ENCODE measurements at places on chromosomes 6 and 20.

- DNase-seq = no peak
Observed at GRCh38 chr6:168883410-168884049, 370.1 kb downstream of the THBS2 start.

- DNase-seq = no peak
Observed at GRCh38 chr20:38255393-38255792, 5.1 kb downstream of the KIAA1755 start.

DNA sequence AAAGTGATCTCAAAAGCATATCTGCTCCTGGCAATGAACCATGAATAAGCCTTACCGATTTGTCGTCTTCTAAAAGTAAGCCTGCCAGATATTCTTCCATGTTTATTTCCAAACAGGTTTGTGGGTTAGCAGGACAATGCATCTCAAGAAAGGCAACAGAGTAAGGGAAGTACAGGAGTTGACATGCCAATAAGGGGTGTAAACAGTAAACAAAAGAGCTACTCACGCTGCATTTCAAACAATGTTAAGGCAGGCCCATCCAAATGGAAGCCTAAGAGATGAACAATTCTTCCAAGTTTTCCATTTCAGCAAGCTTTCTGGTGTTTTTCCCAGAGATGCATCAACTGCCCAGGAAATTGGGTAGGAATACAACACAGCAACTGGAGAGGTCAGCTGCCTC, 27.8 kb upstream of the CRIP3 start:
- no peak for DNase-seq

DNA sequence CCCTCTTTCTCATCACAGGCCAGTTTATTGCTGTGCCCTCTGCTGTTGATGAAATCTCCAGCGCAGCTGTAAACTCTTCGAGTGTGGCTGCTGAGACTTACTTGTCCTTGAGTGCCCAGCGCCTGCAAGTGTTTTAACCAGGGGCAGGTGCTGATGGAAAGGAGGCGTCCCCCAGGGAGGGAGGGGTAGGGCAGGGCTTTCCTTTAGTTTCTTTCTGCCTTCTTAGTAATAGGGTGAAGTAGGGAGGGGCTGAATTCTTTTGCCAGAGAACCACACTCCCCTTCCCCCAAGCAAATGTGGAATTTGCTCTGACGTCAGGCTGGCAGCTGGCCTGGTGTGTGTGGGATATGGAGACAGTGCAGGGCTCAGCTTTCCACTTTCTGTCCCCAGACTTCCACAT, 61.2 kb downstream of the IGF2R start:
- no peak for DNase-seq

- DNase-seq = no peak
Observed at GRCh38 chr6:5478380-5478779, 217.1 kb downstream of the FARS2 start.

DNA sequence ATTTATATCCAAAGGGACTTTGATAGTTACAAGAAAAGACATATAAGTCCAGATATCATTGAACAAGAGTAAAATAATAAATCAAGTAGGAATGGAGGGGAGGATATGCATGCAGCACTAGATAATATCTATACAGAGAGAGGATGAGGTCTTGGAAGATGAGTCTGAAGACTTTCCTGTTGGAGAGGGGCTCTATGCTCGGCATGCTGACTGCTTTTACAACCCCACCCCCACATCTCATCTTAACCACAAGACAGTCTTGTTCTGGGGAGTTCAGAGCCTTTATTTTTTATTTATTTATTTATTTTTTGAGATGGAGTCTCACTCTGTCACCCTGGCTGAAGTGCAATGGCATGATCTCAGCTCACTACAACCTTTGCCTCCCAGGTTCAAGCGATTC, 48.4 kb upstream of the IER3 start:
- no peak for DNase-seq

DNA sequence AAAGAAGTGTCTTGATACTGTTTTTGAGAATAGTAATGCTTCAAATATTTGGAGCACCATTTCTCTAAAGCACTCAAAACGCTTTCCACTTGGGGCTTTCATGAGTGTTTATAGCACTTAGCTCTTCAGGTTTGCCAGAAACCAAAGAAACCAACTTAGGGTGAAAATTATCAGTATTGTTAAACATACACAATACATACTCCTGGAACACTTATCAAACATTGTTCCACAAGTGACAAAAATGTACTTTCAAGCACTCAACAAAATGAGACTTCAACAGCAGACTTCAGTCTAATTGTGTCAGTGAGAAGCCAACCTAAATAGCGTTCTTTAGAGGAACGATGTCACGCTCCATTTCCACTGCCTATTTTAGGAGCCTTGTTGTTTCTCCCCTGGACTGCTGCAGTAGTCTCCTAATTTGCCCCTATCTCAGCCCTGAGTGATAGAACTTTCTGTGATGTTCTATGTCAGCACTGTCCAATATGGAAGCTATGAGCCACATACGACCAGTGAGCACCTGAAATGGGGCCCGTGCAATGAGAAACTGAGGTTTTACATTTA, 461.3 kb downstream of the KIF16B start:
- DNase-seq = no peak

GRCh38 chr20:47125508-47125757, 230.8 kb downstream of the EYA2 start:
- no peak for DNase-seq

DNA sequence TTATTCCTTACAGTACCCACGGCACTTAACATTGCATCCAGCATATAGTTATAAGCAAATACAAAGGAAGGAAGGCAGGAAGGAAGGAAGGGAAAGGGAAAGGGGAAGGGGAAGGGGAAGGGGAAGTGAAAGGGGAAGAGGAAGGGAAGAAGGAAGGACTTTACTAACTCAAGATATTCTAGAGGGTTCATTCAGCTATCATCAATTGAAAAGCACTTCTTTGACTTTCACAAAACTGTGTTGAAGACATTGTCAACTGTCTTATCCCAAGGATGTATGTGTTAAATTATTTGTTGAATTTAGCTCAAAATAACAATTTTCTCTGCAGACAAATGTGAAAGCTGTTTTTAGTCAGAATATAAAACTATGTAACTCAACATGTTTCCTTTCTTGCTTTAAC, 87.7 kb downstream of the EPM2A start:
- DNase-seq = no peak

DNA sequence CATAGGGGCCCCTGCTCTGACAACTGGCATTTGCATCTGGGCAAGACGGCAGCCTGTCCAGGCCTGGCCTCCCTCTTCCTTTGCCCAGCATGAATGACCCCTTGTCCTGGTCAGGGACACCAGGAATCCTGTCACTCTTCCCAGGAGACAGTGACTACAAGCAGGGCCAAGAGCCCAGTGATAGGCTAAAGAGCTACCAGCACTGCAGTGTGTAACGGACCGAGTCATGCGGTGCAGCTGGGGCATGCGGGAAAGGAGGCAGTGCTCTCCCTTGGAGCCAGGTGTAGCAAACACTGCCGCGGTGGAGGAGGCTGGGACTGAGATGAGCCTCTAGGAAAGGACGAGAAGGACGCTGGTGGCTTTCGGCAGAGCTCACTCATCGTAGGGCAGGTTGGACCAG, 38.7 kb upstream of the DSP start:
- DNase-seq = no peak

- DNase-seq = no peak
Observed at GRCh38 chr6:160131636-160132296, 10.2 kb downstream of the SLC22A1 start.

- no peak for DNase-seq
Observed at GRCh38 chr20:54340667-54341081, 132.8 kb downstream of the PFDN4 start.

GRCh38 chr6:84026721-84027164, 6.8 kb upstream of the MRAP2 start:
- DNase-seq = no peak

DNA sequence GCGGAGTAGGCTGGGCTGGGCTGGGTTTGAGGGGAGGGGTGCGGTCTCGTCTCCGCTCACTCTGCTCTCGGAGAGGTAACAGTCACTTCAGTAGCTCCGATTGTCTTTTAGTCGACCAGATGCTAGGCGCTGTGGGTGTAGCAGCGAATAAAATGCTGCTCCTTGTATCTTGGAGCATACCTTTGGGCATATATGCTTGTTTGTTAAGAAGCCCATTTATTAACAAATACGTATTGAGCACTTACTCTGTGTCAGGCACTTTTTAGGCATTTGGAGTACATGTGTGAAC, 545 bp downstream of the ACTR5 start:
- peak; percentile 8 for DNase-seq

DNA sequence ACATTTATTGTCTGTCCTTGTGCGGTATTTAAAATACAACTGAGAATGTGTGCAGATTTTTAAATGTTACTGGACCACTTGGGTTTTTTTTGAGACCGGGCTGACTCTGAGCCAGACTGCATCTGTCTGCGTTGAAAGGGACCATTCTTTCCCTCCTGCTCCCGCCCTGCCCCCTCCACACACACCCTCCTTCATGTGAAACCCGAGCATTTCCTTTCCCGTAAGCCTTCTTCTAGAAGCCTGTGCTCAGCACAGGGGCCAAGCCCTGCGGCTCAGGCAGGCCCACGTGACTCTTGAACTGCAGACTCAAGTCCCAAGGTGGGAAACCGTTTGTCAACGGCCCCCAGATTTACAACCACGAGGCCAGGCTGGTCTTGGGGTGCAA, 82.7 kb upstream of the FOXC1 start:
- DNase-seq = no peak

- DNase-seq = no peak
Observed at GRCh38 chr20:37673444-37673843, 20.4 kb upstream of the CTNNBL1 start.

- no peak for DNase-seq
Observed at GRCh38 chr6:39188571-39188970, 40.7 kb downstream of the KCNK5 start.

DNA sequence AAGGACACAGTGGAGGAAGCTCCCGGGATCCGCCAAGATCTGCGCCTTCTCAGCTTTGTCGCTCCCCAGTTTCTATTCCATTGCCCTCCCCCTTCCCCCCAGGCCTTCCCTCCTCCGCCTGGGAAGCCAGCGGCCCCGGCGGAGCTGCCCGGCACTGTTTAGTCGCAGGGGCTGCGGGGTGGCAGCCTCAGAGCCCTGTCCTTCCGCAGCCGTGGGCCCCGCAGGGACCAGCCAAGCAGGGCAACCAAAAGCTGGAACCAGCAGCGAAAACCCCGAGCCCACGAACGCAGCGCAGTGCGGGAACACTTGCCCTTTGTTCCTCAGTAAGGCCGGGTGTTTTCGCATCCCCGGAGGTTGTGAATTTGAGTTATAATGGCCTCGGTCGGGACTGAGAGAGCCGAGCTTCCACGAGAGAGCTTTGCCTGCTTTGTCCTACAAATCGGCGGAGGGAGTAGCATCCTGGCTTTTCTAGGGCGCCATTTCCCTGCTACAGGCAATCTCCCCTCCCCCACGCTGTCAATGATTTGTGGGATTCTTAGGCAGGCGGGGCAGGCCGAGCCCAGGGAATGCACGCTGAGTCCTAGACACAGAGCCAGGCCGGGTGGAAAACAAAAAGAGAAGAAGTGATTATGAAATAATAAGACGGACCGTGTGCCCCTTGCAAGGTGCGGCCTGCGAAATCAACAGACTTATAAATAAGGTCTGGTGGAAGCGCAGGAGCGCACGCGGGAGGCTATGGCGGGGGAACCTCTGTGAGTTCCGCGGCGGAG, 4.0 kb upstream of the TUBB2B start:
- DNase-seq = no peak

DNA sequence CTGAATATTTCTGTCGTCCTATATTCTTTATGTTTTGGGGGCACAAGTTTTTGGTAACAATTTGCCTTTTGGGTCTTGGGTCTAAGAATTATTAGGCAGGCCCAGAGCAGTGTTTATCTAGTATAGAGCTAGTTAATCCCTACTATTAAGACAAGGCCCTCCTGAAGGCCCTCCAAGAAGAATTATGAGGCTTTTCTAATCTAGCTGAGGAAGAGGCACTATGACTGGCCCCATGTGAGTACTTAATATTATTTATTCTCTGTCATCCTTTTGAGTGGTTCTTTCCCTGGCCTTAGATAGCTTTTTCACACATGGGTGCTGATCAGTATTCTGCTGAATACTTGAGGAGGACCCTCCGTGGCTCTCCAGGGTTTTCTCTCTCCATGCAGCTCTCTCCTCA, 25.1 kb downstream of the CHMP4B start:
- no peak for DNase-seq

GRCh38 chr20:41563087-41563486, 55.1 kb downstream of the CHD6 start:
- no peak for DNase-seq

GRCh38 chr6:157760589-157761330, 62.3 kb upstream of the SNX9 start:
- DNase-seq = peak; percentile 9

DNA sequence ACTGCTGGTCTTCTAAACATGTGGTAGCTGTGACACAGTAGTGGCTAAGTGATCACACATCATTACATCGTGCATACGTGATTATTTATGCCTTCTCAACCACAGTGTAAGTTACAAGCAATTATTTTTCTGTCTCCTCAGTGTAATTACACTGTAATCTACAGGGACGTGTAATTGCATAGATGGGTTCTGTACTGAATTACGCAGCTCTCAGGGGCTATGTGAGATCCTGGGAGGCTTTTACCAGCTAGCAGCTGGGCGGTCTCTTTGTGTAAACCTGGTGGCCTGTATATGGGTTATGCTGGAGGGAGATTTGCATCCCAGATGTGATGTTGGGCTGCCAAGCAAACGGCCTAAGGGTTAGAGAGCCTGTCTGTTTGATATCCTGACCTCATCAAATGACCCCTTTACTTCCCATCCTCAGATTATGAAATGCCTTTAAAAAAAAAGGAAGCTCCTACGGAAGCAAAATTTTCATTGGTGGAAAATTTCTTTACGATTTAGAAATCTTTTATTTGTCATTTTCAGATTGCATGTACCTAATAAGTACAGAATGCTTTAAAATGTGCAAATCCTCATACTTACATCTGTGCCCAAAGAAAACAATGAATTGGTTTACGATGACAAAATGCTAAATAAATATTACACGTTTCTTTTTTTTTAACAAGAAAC, 402.8 kb upstream of the JAG1 start:
- DNase-seq = no peak

GRCh38 chr6:106670236-106670635, 40.9 kb downstream of the QRSL1 start:
- no peak for DNase-seq

DNA sequence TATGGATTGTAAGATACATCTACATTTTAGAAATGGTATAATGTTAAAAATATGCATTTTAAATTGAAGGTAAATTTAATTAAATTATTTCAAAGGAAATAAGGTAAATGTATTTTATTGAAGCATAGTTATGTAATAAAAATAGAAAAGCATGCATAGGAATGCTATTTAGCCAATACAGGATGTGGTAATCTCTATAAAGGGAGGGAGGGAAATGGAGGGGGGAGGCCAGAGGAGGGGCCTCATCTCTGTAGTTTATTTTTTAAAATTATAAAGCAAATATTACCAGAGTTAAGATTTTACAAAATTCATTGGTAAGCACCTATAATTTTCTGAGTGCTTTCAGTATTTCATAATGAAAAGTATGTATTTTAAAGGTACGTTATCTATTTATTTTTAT, 27.2 kb downstream of the SLC16A10 start:
- DNase-seq = no peak

- DNase-seq = no peak
Observed at GRCh38 chr6:157983406-157984119, 1.9 kb downstream of the SYNJ2 start.

All from Kasumi-1 (cell line).